ENCODE measurements at places on chromosomes 12 and 14.

- DNase-seq = no peak
Observed at GRCh38 chr14:92122351-92122677, 545 bp downstream of the CPSF2 start.

DNA sequence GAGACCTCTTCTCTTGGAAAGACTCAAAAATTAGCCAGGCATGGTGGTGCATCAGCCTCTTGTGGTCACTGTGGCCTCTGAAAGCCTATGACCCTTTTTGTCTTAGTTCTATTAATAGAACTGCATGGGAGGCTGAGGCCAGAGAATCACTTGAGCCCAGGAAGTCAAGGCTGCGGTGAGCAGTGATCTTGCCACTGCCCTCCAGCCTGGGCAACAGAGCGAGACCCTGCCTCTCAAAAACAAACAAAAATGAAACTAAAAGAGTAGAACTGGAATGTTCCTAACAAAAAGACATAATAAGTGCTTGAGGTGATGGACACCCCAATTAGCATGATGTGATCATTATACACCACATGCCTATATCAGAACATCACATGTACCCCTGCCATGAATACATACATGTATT is 197.0 kb upstream of the EEA1 start:
- DNase-seq = no peak

DNA sequence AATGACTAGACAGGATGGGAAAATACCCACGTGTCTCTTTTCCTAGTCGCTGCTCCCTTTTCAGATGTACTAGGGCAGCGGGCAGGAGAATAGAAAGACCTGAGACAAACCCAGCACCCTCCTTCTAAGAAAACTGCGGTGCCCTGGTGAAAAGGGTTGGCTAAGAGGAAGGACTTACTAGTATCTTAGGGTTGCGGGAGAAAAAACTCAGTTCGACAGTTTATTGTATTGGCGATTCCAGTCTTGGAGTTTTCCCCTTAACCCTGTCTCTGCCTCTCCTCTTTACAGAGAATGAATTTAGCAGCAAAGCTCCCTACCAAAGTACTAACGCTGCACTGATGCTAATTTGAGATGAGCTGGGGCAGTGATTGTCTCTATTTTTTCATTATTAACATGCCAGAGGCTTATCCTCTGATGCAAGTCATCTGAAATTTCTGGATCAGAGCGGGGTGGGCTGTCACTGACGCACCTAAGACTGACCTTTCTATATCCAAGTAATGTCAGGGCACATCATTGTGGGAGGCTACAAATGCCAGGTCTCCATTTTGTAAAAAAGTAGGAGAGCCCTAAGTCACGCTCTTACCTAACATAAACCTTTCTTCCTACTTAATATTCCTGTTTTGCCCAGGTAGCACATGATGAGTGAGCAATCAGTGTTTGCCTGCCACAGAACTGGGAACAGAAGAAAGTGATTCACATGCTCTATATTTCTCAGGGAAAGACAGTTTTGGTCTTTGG is 916 bp upstream of the PAWR start:
- no peak for DNase-seq

GRCh38 chr14:38302966-38303365 is 47.1 kb upstream of the CLEC14A start:
- no peak for DNase-seq

- DNase-seq = no peak
Observed at GRCh38 chr12:1907652-1908611, 10.5 kb downstream of the CACNA2D4 start.

GRCh38 chr12:64270411-64270810 is 48.3 kb upstream of the KICS2 start:
- DNase-seq = no peak

GRCh38 chr12:53983568-53983949 is 1.4 kb upstream of the HOXC10 start:
- DNase-seq = no peak

GRCh38 chr14:99806836-99807235 is 13.6 kb downstream of the EML1 start:
- no peak for DNase-seq

- DNase-seq = no peak
Observed at GRCh38 chr12:132739600-132740312, 21.9 kb downstream of the ANKLE2 start.

GRCh38 chr14:104506461-104507253 is 72.9 kb upstream of the C14orf180 start:
- no peak for DNase-seq

- DNase-seq = no peak
Observed at GRCh38 chr12:115840159-115840558, 437.3 kb downstream of the MED13L start.

- DNase-seq = no peak
Observed at GRCh38 chr12:99852666-99853065, 132.1 kb downstream of the ANKS1B start.

GRCh38 chr14:99346470-99347080 is 74.6 kb upstream of the BCL11B start:
- DNase-seq = no peak

- DNase-seq = no peak
Observed at GRCh38 chr12:102638777-102639176, 158.4 kb upstream of the IGF1 start.

- DNase-seq = no peak
Observed at GRCh38 chr14:60188696-60189095, 23.5 kb upstream of the DHRS7 start.

GRCh38 chr14:27040552-27040951 is 442.7 kb upstream of the NOVA1 start:
- DNase-seq = no peak

DNA sequence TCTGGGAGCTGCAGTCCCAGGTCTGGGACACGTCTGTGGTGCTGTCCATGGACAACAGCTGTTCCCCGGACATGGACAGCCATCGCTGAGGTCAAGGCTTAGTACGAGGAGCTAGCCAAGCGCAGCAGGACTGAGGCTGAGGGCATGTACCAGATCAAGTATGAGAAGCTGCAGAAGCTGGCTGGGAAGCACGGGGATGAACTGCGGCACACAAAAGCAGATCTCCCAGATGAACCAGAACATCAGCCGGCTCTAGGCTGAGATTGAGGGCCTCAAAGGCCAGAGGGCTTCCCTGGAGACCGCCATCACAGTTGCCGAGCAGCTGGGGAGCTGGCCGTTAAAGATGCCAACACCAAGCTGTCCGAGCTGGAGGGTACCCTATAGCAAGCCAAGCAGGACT is 375.3 kb downstream of the SEC23A start:
- no peak for DNase-seq

DNA sequence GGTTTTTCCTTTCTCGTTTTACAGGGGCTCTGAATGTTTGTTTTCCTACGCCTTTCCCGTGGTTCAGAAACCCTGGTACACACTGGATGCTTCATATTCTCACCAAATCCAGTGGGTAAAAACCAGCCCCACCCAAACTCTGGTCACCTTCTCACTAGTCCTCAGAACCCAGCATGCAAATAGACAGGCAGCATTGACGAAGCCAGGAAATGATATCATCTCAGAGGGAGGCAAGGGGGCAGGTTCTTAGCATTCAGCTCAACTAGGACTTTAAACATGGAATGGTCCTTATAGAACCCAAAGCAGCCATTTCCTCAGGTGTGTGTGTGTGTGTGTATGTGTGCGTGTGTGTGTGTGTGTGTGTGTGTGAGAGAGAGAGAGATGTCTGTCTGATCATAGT is 142.0 kb downstream of the KCNK10 start:
- DNase-seq = no peak

- DNase-seq = no peak
Observed at GRCh38 chr12:109878749-109879148, 1.6 kb downstream of the GLTP start.

- no peak for DNase-seq
Observed at GRCh38 chr14:29030970-29031369, 264.4 kb downstream of the FOXG1 start.

GRCh38 chr14:95370076-95370475 is 50.4 kb upstream of the CLMN start:
- no peak for DNase-seq

- DNase-seq = no peak
Observed at GRCh38 chr12:22271023-22271422, 63.5 kb downstream of the ST8SIA1 start.

- DNase-seq = no peak
Observed at GRCh38 chr12:107778383-107779025, 4.0 kb downstream of the ASCL4 start.

DNA sequence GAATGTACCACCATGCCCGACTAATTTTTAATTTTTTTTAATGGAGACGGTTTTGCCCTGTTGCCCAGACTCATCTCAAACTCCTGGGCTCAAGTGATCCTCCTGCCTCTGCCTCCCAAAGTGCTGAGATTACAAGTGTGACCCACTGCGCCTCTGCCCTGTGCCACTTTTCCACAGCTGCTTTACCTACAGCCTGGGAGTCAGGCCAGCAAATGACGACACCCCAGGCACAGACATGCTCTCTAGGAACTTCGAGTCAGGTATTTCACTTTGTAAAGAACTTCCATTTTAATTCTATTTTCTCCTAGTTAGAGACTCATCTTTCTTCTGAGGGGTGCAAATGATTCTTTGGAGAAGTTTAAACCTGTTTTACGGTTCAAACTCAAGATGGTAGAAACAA is 89.0 kb downstream of the ETV6 start:
- DNase-seq = no peak

GRCh38 chr12:51752234-51752889 is 96.2 kb downstream of the FIGNL2 start:
- DNase-seq = no peak

GRCh38 chr12:93135286-93136239 is 206.5 kb upstream of the EEA1 start:
- peak; percentile 83 for DNase-seq

- DNase-seq = no peak
Observed at GRCh38 chr14:104239861-104240301, 101.5 kb downstream of the KIF26A start.

DNA sequence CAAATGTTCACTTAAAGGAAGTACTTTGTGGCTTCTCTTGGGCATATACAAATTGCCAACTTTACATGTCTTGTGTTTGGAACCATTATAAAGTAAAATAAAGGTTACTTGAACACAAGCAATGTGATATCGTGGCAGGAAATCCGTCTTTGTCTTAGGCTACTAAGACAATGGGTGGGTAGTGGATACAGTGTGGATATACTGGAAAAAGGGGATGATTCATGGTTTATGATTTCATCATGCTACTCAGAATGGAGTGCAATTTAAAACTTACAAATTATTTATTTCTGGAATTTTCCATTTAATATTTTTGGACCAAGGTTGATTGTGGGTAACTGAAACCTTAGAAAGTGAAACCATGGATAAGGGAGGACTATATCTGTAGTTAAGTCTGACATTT is 48.4 kb downstream of the MYRFL start:
- no peak for DNase-seq

DNA sequence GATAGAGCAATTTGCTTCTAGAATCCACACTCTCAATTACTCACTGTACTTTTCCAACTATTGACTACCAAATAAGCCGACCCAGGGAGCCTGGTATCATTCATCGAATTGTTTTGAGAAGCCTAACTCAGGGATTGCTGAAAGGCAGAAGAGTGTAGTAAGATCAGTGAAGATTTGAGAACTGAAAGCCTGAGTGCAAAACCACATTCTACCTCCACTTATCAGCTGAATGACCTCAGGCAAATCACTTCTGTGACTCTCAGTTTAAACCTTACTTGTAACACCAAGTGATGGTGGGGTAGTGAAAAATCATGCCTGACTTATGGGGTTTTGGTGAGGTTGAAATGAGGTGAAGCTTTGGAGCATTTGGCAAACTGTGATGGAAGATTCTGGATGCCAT is 126.1 kb upstream of the MAX start:
- DNase-seq = no peak

- DNase-seq = no peak
Observed at GRCh38 chr14:82999802-83000201, 1466.1 kb upstream of the SEL1L start.

DNA sequence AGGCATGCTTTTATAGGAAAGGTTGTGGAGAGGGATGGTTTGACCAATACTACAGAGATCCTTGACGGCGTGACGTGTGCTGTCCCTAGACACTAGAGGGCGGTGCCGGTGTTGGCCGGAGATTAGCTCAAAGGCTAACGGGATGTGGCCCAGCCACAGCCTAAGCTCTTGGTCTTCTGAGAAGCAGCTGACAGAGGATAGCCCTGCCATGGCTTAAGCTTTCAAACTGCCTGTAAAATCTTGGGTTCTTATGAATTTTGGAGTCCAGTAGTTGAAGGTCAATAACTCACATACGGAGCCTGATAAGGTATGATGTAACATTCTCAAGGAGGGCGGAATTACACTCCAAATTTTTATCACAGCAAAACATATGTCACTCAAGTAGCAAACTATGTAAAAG is 515.7 kb upstream of the ATXN7L3B start:
- DNase-seq = peak; percentile 7

DNA sequence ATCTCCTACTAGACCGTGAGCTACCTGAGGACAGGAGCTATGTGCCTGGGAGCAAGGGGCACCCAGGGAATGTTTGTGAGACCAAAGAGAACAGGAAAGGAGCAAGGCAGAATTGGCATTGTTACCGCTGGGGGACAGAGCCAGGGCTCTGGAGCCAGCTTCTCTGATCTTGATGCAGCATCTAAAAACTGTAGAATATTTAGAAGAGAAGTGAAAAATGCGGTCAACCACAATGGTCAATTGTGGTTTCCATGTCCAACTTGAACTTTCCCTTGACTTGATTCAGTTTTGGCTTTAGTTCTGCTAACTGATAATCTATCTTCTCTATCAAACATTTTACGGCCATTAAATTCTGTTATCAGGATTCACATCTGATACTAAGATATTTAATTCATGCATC is 201.2 kb downstream of the ANO4 start:
- no peak for DNase-seq

DNA sequence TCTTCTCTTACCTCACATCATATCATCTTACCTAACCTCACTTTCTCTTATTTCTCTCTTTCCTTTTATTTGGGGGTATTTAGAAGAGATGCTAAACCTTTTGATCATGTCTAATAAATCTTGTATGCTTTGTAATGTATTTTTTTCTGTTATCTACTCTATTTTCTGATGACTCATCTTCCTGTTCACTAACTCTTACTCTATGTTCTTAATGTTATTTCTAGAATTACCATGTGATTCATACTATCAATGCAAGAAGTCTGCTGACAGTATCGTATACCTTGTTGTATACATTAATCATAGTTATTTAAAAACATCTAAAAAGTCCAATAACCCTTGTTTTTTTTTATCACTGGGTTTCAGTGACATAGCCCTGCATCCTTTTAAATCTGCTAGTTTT is 62.3 kb downstream of the MGAT4C start:
- DNase-seq = no peak

- peak; percentile 94 for DNase-seq
Observed at GRCh38 chr12:69585189-69586062, at the start of gene CCT2. TSS of gene CCT2 (plus strand) at chr12:69585459. CDS start at chr12:69585522, 63 bp downstream.

DNA sequence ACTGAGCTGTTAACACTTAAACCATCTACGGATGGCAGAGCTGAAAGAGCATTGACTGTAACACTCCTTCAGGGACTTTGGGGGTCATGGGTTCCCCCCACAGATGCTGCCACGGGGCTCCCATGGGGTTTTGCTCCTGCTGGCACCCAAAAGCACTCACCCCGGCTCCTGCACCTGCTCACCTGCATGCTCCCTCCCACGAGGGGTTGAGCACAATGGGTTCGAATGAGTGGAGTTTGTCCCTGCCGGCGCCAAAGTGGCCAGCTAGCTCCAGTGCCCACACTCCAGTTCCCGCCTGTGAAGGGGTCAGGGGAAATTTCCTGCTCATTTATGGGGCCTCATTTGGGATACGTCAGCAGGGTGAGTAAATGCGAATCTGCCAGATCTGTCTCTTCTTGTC is 40.7 kb downstream of the TNFAIP2 start:
- no peak for DNase-seq

- no peak for DNase-seq
Observed at GRCh38 chr14:90308561-90308960, 23.2 kb downstream of the NRDE2 start.

Measured in NCI-H1092 (cell line).